ENCODE measurements at places on chromosomes 16 and 17.

DNA sequence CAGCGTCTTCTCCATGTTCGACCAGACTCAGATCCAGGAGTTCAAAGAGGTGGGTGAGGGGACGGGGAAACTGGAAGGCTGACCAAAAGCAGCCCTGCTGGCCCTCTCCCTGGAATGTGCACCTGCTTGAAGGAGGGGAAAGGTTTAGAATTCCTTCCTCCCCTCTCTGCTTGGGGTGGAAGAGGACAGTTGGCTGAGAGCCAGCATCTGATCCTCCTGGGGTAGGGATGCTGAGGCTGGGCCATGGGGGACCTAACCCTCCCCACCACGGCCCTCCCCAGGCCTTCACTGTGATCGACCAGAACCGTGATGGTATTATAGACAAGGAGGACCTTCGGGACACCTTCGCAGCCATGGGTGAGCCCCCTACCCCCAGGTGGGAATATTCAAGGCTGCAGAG is 1.3 kb downstream of the MYL11 start:
- H3K27ac ChIP-seq: no peak overlapping the region
- H3K4me1 ChIP-seq: peaks cover 24% of the 10 kb centered on the region
- 0 out of 2 replicates have a peak, but pooled peaks cover 2% of the 10 kb centered on the region for H3K36me3 ChIP-seq
- no peak for DNase-seq
- peaks cover 3% of the 10 kb centered on the region for H3K27me3 ChIP-seq

DNA sequence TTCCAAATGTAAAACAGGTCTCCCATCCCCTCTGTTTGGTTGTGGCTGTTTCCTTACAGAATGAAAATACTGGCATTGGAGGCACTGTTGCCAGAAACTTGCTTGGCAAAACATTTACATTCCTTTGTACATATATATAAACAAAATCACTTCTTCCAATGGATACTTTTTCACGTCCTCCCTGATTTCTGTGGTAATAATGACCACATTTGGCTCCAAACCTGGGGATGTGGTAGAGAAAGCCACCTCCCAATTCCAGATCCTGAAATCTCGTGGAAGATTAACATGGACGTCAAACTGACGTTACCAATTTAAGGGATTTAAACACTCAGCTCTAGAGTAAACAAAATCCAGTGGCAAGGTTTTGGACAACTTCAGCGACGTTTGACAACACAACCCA is 370.8 kb upstream of the ZFHX3 start:
- H3K27ac ChIP-seq: no peak overlapping the region
- no peak for DNase-seq
- H3K4me3 ChIP-seq: no peak overlapping the region

DNA sequence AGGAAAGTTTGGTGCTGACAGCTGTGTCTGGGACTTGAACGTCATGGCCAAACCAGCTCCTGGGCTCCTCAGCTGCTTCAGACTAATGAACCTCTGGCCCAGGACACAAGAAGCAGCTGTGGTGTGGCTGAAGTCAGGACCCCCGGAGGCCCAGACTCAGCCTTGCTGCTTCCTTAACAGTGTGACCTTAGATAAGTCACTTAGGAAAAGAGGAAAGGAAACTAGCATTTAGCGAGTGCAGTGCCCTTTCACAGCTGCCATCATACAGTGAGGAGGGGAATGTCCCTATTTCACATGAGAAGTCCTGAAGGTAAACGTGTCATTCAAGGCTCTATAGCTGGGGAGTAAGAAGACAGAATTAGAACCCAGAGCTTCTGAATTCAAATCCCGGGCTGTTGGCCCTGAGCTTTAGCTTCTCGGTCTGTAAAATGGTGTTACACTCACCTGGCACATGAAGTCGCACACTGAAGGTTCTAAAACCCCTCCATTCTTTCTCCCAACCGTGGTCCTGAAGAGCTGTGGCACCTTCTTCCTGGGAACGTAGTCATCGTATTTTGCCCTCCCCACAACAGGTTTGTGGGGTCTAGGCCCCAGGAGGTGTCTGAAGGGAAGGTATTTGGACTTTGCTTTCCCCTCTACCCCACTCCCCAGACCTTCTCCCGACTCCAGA is 910 bp upstream of the RAMP2 start:
- peaks cover 55% of the 10 kb centered on the region for H3K27me3 ChIP-seq
- H3K4me1 ChIP-seq: peaks cover 25% of the 10 kb centered on the region

DNA sequence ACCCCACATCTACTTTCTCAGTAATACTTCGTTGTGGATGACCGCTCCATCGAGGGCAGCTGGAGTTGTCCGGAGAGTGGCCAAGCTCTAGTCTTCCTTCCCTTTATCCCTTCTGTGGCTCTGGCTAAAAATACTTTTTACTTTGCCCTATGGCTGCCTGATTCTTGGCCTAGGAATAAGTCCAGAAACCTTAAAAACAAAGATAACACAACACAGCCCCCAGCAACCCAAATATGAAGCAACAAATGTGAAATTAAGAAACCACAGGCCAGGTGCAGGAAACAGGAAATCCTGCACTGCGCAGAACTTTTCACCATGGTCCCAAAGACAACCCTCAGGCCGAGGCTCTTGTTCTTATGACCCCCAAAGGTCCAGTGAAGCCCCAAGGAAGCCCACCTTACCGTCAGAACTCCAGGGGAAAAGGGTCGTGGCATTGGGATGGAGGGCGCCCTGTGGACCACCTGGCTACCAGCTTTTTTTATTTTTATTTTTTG is 26.0 kb downstream of the TK2 start:
- H3K4me3 ChIP-seq: no peak overlapping the region
- peaks cover 6% of the 10 kb centered on the region for H3K36me3 ChIP-seq
- H3K27ac ChIP-seq: no peak overlapping the region
- no peaks in the 10 kb centered on the region for H3K27me3 ChIP-seq

DNA sequence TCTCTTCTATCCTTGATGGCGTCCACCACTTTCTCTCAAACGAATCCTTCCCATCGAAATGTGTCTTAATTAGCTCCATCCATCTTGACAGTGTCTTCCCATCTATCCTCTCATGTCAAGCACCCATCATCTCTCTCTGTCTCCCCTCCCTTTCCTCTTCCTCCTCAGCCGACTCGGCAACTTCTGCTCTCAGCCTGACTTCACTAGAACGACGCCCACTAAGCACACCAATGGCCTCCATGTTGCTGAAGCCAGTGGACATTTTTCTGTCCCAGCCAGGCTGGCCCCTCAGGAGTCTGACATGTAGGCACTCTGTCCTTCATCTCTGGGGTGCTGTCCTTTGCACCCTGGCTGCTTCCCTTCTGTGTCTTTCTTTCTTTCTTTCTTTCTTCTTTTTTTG is 2.5 kb upstream of the SPATA20 start:
- peaks cover 24% of the 10 kb centered on the region for H3K4me1 ChIP-seq
- no peak overlapping the region for H3K4me3 ChIP-seq
- peaks cover 14% of the 10 kb centered on the region for H3K27me3 ChIP-seq
- DNase-seq: no peak
- H3K27ac ChIP-seq: no peak overlapping the region
- H3K36me3 ChIP-seq: peaks cover 2% of the 10 kb centered on the region

DNA sequence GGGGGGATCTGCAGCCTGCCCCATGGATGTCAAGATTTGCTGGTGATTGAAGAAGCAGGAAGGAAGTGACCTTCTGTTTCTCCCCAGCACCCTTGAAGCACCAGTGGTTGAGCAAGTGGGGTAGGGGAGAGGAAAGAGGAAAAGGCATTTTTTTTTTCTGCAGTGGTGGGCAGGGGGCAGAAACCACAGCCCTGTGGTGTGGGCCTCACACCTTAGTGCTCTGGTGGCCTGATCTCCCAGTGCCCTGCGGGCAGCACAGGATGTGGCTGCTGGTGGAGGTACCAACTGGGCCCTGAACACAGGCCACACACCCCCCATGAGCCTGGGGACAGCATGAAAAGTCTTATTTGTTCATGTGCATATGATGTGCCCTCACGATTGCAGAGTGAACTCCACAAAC is 7.1 kb downstream of the ITGAD start:
- H3K27ac ChIP-seq: no peak overlapping the region
- H3K27me3 ChIP-seq: no peaks in the 10 kb centered on the region
- H3K36me3 ChIP-seq: no peaks in the 10 kb centered on the region
- no peak for DNase-seq
- no peak overlapping the region for H3K4me3 ChIP-seq
- H3K4me1 ChIP-seq: no peaks in the 10 kb centered on the region

- H3K4me3 ChIP-seq: no peak overlapping the region
- H3K36me3 ChIP-seq: peaks cover 97% of the 10 kb centered on the region
- H3K27me3 ChIP-seq: peaks cover 26% of the 10 kb centered on the region
- DNase-seq: no peak
These were observed 107.5 kb upstream of the ZNF750 start for GRCh38 chr17:82947051-82947991.

DNA sequence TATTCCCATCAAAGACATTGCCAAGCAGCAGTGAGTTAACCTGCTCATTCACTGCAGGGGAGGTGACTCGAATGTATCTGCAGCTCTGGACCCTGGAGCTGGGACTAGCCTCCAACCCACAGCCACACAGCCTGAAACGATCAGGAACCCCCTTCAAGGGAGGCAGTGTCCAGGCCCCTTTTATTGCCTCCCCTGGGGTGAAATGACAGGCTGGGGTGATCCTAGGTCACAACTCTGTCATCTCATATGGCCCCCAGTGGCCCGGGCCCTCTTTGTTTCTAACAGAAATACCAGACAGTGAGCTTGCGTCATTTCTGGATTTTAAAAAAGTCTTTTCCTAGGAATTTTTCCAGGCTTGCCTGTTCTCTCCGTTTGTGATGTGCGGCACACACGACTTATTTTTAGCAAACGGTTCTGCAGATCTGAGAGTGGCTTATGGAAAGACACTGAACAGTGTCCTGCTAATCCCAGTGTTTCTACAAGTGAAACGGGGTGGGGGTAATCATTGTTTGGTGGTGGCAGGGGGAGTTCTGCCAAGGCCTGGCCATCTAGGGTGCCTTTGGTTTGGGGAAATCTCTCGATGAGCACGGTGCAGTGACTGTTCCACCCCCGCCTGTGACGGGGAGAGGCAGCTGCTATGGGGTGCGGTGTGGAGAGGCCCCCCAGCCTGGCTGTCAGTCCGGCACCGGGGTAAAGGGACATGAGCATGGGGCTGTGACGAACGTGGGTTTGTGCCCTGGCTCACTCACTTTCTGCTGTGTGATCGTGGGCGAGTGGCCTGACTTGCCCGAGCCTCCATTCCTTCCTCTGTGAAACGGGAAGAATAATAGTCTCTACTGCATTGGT is 27.2 kb downstream of the NAGPA start:
- H3K4me1 ChIP-seq: no peaks in the 10 kb centered on the region
- H3K36me3 ChIP-seq: no peaks in the 10 kb centered on the region
- no peak overlapping the region for H3K4me3 ChIP-seq
- no peak overlapping the region for H3K27ac ChIP-seq

DNA sequence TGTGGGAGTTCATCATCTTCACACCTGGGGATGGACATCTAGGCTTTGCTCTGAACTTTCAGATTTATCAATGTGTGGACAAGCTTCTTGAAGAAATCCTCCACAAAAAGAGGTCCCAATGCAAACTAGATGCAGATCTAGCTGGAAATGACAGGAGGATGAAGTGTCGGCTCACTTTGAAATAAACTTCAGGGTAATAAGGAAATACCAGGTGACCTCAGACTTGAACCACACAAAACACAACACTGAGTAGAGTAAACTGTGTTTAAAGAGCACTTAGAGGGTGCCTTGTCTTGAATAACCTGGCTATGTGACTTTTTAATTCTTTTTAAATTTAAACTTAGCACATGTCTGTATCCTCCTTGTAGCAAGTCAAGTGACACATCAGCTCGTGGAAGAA is 27.2 kb upstream of the TEKT3 start:
- no peak overlapping the region for H3K27ac ChIP-seq
- no peak for DNase-seq
- peaks cover 3% of the 10 kb centered on the region for H3K27me3 ChIP-seq
- H3K4me3 ChIP-seq: no peak overlapping the region

DNA sequence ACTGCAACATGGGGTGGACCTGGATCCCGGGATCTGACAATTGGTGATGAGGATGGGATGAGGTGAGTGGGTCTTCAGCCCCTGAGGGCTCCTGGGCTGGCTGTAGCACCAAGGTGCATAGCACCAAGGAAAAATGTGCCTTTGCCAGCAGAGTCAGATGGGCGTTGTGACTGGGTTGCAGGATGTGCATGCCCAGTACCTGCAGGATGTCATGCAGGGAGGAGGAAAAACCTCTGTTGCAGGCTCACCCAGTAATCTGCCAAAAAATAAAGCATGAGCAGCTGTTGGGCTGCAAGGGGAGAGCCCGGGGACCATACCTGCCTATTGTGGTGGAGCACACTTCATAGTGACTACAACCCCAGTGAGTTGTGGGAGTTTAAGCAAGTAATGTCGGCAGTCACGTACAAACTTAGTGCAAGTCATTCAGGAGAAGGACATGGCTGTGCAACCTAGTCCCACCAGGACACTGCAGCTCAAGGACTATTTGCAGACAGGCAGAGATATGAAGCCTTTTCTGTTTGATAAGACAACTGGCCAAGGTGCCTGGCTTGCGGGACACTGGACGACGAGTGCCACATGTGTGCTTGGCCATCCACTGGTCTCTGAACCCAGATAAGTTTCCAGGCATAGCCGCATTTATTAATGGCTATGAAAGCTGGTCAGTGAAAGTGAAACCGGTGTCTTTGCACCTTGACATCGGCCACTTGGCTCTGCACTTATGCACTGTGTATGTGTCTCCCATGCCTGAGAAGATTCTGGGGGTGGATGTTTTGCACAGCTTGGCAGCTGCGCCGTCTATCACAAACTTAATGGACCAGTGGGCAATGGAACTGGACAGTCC is 499.8 kb downstream of the KCNJ2 start:
- H3K36me3 ChIP-seq: no peaks in the 10 kb centered on the region
- no peak overlapping the region for H3K4me3 ChIP-seq
- H3K27ac ChIP-seq: no peak overlapping the region
- DNase-seq: no peak
- no peaks in the 10 kb centered on the region for H3K4me1 ChIP-seq

DNA sequence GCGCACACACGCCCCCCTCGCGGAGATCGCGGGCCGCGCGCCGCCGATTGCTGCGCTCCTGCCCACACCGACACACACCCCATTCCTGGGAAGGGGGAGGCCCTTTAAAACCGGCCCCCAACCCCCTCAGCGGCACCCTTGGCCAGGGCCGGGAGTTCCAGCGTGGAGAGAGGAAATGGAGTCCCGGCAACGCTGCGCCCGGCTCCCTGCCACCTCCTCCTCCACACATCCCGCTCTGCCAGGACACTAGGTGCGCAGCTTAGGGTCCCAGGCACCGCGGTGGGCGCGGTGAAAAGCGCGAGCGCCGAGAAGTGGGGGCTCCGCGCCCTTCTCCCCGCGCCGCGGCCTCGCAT is 397 bp downstream of the CDC42EP4 start:
- no peak for DNase-seq
- H3K4me1 ChIP-seq: peaks cover 35% of the 10 kb centered on the region
- peak overlapping the region; percentile 87 for H3K4me3 ChIP-seq

Data from WTC11 (cell line).